ENCODE measurements at places on chromosomes 2 and 18.

GRCh38 chr2:15790326-15790725 is 150.0 kb upstream of the MYCN start:
- DNase-seq, result no peak

DNA sequence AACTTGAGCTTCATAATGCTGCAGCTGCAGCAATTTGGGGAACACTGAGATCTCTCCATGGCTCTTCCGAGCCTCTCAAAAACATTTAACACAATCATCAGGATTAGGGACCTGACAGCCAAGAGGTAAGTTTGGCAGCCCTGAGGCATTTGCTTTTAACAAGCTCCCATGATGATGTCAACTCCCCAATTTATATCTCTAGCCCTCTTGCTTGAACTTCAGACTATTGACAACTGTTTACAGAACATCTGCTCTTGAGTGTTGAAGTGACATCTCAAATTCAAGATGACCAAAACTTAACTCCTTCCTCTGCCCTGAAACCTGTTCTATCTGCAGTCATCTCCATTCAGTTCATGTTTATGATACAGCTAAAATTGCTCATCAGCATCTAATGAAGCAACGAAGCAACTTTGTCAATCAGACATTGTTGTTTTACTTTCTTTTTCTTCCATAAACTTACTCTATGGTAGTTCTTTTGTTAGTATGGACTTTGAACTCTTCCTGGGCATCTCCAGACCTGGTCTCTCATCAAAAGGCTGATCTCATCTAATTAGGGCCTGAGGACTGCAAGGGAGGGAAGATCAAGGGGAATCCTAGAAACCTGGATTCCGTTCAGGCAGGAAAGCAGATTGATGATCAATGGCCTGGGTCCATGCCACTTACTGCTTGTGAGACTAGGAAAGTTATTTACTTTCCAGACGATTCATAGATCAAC is 48.1 kb downstream of the SEMA4F start:
- DNase-seq, result peak; percentile 51

GRCh38 chr18:77899972-77900754 is 650.5 kb downstream of the GALR1 start:
- DNase-seq, result peak; percentile 39

- no peak for DNase-seq
Observed at GRCh38 chr2:13682540-13683272, 949.8 kb upstream of the LRATD1 start.

- DNase-seq, result no peak
Observed at GRCh38 chr2:56502616-56503015, 318.8 kb downstream of the CCDC85A start.

DNA sequence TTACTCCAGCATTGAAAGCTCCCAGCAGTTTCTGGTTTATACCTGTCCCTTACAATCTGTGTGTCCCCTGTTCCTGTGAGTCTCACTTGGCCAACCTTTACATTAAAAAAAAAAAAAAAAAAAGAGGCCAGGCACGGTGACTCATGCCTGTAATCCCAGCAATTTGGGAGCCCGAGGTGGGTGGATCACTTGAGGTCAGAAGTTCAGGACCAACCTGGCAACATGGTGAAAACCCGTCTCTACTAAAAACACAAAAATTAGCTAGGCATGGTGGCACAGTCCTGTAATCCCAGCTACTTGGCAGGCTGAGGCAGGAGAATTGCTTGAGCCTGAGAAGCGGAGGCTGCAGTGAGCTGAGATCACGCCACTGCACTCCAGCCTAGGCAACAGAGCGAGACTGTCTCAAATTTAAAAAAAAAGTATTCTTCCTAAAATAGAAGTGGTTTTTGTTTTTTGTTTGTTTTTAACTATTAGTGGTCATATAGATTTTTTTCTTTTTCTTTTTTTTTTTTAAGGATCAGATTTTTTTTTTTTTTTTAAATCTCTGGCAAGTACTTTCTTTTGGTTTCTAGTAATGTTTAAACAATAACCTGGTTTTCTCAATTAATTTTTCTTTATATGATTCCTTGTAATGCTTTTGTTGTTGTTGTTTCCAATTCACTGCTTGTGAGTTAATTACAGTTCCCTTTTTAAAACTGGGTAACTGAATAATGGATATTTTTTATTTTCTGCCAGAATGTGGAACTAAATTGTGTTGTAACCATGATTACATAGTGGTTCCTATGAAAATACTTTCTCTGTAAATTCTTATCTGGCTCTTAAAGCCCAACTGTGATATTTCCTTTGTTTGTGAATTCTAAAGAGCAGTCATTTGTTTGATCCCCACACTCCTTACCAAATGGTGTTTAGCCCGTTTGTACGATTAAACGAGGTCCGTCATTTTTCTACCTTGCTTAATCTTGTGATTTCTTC is 116.8 kb downstream of the CTAGE1 start:
- DNase-seq, result peak; percentile 31

DNA sequence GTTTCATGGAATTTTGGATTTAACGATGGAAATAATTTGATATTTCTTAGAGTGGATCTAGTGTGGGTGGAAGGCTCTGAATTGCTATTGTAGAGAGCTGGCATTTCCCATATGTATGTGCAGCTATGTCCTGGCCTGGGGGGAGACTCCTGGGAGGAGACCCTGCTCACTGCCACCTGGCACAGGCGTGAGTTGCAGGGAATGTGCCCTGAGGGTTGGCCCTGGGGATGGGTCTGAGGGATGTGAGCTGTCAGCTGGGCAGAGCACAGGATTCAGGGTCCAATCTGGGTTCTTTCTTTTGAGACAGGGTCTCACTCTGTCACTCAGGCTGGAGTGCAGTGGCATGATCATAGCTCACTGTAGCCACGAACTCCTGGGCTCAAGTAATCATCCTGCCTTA is 120.2 kb downstream of the CLIP4 start:
- no peak for DNase-seq

DNA sequence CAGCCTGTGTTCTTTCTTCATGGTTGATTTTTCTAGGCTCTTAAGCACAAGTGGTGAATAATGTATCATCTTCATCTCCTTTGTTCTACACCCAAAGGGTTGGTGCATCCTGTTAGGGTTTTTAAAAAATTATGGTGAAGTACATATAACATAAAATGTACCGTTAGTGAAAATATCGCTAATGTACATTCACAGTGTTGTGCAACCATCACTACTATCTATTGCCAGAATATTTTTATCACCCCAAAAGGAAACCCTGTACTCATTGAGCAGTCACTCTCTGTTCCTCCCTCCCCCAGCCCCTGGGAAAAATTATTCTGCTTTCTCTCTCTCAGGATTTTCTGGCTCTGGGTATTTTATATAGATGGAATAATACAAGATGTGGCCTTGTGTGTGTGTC is 98.5 kb downstream of the PRKCE start:
- DNase-seq, result no peak

- no peak for DNase-seq
Observed at GRCh38 chr18:75779910-75780309, 352.4 kb upstream of the SMIM21 start.

- no peak for DNase-seq
Observed at GRCh38 chr2:216909541-216910210, 49.8 kb upstream of the TNP1 start.

DNA sequence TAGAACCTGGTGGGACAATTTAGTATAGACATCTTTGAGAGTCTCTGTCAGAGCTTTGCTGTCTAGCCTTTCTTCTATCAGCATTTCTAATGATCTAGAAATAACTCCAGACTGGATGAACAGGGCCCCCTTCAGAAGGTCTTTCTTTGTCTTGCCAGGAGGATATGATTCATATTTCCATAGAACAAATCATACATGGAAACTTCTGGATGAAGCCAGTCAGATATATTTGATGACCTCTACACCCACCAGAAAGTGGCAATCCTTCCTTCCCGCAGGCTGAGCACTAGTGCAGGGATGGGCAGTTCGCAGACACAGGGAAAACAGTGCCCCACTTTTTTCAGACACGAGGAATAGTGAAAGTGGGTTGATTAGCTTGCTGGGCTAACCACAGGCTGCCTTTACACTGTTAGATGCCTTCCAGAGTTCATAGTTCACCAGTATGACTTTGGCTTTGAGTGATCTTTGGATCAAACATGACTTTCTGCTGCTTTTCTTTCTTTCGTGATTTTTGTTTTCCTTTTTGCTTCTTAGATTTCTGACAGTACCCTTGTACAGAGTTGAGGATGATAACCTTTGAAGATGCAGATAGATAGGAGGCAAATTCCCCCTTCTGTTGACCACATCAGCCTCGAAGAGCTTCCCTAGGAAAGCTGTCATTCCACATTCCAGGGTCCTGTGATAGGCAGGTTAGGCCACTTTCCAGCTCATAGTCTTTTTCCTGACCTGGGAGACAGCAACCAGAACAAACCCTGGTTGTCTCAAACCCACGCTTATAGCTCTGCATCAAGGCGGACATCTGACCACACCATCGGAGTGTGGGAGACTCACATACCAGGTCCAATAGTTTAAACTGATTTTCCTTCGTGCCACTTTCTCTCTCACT is 237.0 kb downstream of the ZNF407 start:
- no peak for DNase-seq

GRCh38 chr2:234003972-234004617 is 46.4 kb upstream of the SPP2 start:
- DNase-seq, result peak; percentile 31

DNA sequence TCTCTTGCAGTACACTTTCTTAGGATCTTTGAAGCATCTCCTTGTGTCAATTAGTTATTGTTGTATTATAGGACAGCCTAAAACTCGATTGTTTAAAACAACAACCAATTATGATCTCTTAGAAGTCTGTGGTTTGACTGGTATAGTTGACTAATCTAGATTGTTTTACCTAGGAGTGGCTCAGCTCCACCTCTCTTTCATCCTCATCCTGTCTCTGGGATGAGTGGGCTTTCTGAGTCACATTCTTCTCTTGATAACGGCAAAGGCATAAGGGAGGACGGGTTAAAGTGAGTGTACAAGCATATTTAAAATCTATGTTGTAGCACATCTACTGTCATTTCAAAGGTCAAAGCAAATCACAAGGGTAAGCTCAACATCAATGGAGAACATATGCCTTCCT is 102.3 kb upstream of the GULP1 start:
- peak; percentile 14 for DNase-seq

DNA sequence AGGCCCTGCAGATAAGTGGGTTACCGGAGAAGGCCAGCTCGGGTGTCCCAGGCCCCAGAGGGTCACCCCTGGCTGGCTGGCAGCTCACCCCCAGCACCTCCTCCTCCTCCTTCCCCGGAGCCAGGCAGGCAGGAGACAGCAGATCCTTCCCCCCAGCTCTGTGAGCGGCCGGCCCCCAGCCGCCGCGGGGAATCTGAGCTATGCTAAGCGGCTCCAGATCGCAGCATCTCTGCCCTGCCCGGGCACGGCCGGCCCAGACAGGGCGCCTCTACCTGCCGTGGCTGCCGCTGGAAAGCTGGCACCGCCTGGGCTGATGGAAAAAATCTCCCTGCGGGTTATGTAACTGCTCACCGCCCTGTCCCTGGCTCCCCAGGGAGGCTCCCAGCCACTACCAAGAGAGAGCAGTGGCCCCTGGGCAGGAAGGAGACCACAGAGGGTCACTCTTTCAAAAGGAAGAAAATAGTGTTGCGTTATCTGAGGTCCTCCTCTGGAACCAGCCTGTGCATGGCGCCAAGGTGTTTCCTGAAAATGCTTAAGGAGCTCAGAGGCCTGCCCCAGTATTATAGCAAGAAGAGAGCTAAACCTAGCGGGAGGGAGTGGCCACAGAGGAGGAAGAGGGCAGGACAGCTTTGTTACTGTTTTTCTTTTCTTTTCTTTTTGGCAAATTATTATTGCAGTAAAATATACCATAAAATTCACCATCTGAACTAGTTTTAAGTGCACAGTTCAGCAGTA is 179.0 kb downstream of the SMAD7 start:
- no peak for DNase-seq

Measured in SW480 (cell line).